ENCODE measurements at places on chromosomes 12 and 14. TPM values are rescaled to one million over a fixed set of nuclear protein-coding genes. Genes with fewer than 3 reads are reported as not detected.

- no peak for DNase-seq
These were observed 24.3 kb downstream of the SPTSSA start for GRCh38 chr14:34437729-34438080.

The IL23A gene
- 5.6 TPM for total RNA-seq

The PPP1R3E gene
- total RNA-seq: 28.9 TPM

DNA sequence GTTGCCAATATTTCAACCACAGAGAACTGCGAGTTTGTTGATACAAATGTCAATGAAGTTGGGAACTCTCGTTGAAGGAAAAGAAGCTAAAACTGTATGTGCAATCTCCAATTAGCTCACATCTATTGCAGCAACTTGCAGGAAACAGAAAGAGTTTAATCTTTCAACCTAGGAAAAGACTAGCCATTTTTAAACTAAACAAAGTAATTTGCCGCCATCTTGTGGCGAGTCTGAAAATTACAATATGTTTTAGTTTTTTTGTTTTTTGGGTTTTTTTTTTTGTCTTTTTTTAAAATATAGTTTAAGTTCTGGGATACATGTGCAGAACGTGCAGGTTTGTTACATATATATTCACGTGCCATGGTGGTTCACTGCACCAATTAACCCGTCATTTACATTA, 131.2 kb upstream of the FOXG1 start:
- DNase-seq: no peak

DNA sequence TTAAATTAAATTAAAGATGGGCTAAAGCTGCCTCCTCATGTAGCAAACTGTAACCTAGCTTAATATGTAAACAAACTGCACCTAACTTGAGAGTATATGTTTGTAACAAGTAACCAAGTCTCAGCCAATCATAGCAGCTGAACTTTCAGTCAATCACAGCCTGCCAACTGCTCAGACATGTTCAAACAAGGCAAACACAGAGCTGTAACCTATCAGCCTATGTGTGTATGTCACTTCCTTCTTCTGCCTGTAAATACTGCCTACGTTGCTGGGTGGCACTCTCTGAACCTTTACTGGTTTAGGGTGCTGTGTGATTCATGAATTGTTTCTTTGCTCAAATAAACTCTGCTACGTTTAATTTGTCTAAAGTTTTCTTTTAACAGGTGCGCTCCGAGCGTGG, 2.9 kb downstream of the SERPINA6 start:
- DNase-seq: no peak

DNA sequence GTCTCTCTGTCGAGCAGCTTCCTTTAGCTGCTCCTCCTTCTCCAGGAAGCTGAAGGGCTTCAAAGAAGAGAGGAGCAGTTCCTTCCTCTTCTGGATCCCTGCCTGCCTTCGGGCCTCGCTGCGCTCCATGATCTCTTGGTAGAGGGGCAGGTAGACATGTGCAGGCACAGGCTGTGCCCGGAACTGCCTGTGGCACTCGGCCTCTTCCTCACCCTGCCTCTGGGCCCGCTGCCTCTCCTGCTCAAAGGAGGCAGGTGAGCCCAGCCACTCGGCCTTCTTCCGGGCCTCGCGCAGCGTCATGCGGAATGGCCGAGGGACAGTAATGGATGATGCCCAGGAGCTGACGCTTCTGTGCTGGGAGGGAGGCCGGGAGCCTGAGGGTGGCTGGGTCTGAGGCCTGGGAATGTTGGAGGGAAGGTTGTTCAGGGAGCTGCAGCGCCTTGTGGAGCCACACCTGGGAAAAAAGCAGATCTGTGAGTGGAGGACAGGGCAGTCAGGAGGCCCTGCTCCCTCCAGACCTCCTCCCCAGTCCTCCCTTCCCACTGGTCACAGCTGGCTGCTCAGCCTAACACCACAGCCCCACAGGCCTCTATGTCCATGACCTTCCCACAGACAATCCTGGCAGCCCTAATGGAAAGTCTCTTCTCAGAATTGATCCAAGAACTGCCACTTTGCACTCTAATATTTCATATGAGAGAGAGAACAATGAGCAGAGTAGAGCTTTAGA, 5.3 kb downstream of the FAM161B start:
- no peak for DNase-seq

The BMAL2 gene
- total RNA-seq: 5.4 TPM

DNA sequence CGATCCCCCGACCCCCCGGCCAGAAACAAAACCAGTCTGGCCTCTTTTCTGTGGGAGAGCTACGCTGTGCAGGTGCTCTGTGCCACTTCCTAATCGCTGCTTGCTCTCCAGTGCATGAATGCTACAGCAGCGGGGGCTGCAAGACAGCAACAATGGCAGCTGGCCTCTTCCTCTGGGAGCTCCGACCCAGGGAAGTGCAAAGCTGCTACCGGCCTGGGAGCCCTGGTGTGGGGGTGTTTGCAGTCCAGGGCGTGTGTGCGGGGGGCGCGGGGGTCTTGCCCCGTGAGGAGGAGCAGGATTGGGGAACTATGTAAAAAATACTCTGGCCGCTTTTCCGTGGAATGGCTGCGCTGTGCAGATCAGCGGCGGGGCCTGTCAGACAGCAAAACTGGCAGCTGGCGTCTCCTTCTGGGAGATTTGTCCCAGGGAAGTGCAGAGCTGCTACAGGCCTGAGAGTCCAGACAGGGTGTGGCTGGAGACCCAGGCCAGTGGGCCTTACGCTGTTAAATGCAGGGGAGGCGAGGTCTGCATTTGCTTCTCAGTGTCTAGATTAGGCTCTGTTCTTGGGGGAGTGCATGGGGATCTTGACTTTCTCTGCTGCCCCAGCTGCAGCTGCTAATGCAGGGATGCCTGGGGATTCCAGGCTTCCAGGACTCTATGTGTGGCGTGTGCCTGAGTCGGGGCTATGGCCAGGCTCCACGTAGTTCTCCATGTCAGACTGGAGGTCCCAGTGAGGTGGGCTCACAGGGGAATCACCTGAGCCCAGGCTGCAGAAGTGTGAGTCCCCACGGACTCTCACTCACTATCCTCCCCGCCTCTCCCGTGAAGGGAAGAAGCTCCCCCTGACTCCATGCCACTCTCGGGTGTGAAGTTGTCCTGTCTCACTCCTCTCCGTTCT, 344.5 kb downstream of the AEBP2 start:
- no peak for DNase-seq

The EGLN3 gene
- 0.46 TPM for total RNA-seq
